MV-4-11 (cell line): ENCODE measurements at places on chromosomes 7 and 10.
A peak's percentile ranks its signal among the peaks of the same experiment; 100 is the strongest.

- no peak for DNase-seq
These were observed 799.9 kb downstream of the TNS3 start for GRCh38 chr7:46781901-46782439.

DNA sequence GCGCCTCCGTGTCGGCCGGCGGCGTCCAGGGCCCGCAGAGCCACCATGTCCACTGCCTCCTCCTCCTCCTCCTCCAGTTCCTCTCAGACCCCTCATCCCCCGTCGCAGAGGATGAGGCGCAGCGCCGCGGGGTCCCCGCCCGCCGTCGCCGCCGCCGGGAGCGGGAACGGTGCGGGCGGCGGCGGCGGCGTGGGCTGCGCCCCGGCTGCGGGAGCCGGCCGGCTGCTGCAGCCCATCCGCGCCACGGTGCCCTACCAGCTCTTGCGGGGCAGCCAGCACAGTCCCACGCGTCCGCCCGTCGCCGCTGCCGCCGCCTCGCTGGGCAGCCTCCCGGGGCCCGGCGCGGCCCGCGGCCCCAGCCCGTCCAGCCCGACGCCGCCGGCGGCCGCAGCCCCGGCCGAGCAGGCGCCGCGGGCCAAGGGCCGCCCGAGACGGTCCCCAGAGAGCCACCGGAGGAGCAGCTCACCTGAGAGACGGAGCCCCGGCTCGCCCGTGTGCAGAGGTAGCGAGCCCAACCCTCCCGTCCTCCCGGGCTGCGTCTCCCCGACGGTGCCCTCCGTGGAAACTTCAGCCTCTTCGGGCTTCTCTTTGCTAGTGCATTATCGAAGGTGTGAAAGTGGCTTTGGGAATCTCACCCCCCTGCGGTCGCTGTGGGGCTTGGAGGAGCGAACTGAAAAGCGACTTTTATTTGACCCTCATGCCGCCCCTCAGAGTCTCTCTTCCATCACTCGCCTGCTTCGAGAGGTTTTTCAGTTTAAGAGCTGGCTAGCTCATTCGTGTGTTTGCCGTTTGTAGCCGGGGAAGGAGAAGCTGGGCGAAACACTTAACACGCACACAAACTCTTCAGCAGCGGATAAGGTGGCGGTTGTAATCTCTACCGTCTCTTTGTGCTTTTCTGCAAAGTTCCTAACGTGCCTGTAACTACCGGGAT is 975 bp downstream of the GLCCI1 start:
- peak; percentile 13 for DNase-seq

GRCh38 chr10:90865401-90865800 is 6.4 kb upstream of the RPP30 start:
- peak; percentile 24 for DNase-seq

GRCh38 chr10:93711891-93712290 is 9.5 kb upstream of the FRA10AC1 start:
- DNase-seq = no peak

DNA sequence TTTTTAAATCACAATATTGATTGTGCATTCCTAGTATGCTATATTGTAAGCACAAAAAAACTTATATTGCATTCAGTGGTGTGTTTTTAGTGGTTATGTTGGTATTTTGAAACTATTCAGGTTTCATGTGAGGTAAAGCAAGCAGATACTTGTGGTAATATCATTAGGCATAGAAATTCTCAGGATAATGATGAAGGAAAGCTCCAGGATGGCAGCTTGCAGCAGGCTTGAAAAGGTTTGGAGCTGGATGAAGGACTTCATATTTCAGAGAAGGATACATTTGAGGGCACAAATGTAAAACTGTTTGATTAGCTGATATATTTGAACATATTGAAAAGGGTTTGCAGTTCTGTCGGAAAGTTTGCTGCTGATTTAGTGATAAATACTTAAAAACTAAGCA is 17.5 kb downstream of the TRIM24 start:
- DNase-seq = no peak

GRCh38 chr7:3887096-3887690 is 586.1 kb downstream of the SDK1 start:
- no peak for DNase-seq

DNA sequence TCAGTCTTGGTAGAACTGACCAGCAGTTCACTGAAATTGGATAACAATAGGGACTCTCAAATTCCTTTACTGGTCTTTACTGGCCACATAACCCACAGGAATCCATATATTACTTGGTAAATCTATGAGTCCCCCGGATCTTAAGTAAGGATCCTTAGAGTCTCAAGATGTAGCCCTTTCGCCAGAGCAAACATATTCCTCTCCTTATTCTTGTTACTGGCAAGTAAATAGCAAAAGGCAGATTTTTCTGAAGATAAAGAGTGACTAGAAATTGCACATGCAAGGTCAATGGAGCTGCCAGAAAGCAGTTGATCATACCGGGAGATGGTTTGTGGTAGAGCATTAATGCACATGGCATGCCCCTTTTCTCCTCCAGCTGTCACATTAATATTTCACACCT is 283.0 kb downstream of the HDAC9 start:
- no peak for DNase-seq

DNA sequence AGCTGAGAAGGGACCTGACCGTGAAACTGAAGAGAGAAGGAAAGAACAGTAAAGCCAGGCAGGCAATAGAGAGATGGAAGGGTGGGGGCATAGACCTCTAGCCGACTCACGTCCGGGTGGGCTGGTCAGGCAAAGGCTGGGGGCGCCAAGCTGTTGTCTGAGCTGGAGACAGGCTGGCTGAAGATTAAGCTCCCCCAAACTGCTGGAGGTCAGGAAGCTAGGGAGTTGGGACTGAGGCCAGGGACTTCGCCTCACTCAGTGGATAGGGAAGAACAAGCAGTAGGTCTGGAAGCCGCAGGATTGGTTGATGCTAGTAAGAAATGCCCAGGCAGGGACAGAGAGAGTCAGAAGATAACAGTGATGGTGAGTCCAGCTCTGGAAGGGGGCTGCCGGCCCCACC is 5.3 kb downstream of the PITX3 start:
- no peak for DNase-seq

GRCh38 chr7:149468208-149468607 is 7.3 kb upstream of the ZNF777 start:
- peak; percentile 61 for DNase-seq

DNA sequence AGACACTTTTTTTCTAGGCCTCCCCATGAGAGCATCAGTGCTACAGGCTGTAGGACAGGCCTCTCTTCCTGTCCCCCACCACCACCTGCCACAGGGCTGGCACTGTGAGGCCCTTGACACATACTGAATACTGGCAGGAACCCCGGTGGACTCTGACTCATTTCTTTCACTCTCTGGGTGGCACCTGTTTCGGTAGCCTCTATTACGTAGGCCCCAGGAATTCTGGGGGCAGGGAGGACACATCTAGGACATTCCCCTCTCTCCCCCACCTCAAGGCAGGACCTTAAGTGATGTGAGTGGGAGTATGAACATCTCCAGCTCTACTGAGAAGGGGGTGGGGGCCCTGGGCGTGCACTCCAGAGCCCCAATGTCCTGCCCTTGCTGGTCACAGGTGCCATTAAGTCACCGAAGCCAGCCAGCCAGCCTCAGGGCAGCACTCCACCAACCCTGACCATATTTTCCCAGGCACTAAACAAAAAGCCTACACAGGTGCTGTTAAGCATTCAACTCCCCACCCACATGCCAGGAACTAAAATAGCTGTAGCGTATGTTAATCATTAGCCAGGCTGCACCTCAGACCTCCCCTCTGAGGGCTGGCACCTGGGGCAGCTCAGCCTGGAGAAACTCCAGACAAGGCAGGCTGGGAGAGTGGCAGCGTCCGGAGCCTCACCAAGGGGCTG is 8.9 kb downstream of the ANXA11 start:
- no peak for DNase-seq

GRCh38 chr7:7916064-7916463 is 52.5 kb upstream of the GLCCI1 start:
- no peak for DNase-seq

DNA sequence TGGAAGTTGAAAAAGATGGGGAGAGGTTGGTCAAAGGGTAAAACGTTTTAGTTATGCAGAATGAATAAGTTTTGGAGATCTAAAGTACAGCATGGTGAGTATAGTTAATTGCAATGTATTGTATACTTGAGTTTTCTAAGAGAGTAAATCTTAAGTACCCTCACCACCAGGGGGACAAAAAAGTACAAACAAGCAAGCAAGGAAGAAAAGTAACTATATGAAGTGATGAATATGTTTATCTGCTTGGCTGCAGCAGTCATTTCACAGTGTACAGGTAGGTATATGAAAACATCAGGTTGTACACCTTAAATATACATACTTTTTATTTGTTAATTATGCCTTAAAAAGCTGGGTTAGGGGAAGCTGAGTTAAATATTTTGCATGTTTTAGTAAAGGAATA is 157.3 kb downstream of the PCLO start:
- no peak for DNase-seq

DNA sequence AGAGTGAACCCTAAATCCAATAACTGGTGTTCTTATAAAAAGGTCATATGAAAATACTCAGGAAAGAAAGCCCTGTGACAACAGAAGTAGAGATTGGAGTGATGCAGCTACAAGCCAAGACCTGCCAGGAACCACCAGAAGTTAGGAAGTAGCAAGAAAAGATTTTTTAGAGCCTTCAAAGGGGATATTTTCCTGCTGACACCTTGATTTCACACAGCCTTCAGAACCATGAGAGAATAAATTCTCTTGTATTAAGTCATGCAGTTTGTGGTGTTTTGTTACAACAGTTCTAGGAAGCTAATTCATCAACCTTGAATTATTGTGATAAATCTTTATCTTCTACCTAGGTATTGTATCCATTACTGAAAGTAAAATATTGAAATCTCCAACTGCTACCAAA is 81.0 kb downstream of the HYCC1 start:
- DNase-seq = no peak

GRCh38 chr7:117809958-117810357 is 63.3 kb downstream of the CTTNBP2 start:
- DNase-seq = no peak

- no peak for DNase-seq
These were observed 80.2 kb upstream of the SEMA3C start for GRCh38 chr7:80999100-80999499.

GRCh38 chr10:30294476-30295240 is 54.4 kb downstream of the MTPAP start:
- DNase-seq = no peak
